ENCODE measurements at places on chromosomes 2 and 18. TPM values are rescaled to one million over a fixed set of nuclear protein-coding genes. Genes with fewer than 3 reads are reported as not detected.

GNLY gene
- 2.1 TPM for polyA plus RNA-seq

RAB27B gene
- 7.5 TPM for polyA plus RNA-seq

CCBE1 gene
- polyA plus RNA-seq: 1.3 TPM

VAMP5 gene
- 12.8 TPM for polyA plus RNA-seq

STPG4 gene
- polyA plus RNA-seq: not detected

CD8B2 gene
- polyA plus RNA-seq: not detected

GAL3ST2 gene
- not detected for polyA plus RNA-seq

SNED1 gene
- polyA plus RNA-seq: 0.45 TPM

TSPYL6 gene
- not detected for polyA plus RNA-seq

C2orf80 gene
- polyA plus RNA-seq: not detected

GKN1 gene
- 0.12 TPM for polyA plus RNA-seq

B3GNT7 gene
- 13.8 TPM for polyA plus RNA-seq

HOXD8 gene
- polyA plus RNA-seq: 7.3 TPM

SLC9A2 gene
- 1.4 TPM for polyA plus RNA-seq

ALPI gene
- polyA plus RNA-seq: 204 TPM

KCNJ3 gene
- polyA plus RNA-seq: 6.5 TPM

PTPN18 gene
- polyA plus RNA-seq: 69.9 TPM

BMP10 gene
- not detected for polyA plus RNA-seq

SIX3 gene
- polyA plus RNA-seq: not detected

C2orf68 gene
- 17.9 TPM for polyA plus RNA-seq

CAPN14 gene
- polyA plus RNA-seq: not detected

MALL gene
- 123 TPM for polyA plus RNA-seq

CERKL gene
- 7.9 TPM for polyA plus RNA-seq

ARID5A gene
- polyA plus RNA-seq: 15.2 TPM

COLEC12 gene
- polyA plus RNA-seq: 0.27 TPM

Data from small intestine (tissue), 16 donors.